ENCODE measurements at places on chromosomes 11 and 22.
A peak's percentile ranks its signal among the peaks of the same experiment; 100 is the strongest.

GRCh38 chr11:103935219-103935618 lies 101.2 kb upstream of the DDI1 start:
- no peak for DNase-seq

DNA sequence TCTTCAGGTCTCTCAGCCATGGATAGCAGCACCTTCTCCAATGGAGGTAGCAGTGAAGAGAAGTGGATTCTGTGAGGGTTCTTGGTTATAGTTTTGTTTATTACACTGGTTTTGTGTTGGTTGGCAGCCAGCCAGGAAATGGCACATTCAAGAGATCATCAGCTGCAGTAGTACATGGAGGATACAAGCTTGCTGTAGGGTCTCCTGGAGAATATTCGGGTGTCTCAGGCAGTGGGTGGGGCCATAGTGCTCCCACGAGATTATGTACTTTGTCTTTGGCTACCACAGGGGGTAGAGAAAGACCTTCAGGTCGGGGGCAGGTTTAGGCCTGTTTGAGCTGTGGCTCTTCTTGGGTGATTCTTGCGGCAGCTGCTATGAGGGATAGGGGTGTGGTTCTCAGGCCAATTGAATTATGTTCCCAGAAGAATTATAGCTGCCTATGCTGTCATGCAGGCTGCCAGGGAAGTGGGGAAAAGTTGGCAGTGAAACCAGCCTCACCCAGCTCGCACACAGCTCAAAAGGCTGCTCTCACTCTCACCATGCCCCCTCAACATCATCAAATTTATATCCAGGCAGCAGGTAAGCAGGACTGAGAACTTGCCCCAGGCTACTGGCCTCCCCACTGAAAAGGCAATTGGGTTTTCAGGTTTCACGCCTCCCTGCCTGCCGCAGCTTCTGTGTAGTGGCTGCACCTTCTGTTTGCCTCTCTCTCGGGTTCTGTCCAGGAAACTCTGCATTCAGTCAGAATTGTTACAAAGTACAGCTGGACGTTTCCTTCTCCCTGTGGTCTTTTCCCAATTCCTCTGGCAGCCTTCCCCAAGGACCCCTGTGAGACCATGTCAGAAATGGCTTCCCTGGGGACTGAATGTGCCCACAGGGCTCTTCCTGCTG lies 435.5 kb downstream of the LUZP2 start:
- DNase-seq, result no peak

- peak; percentile 15 for DNase-seq
Measured at GRCh38 chr11:82732734-82733443, 775 bp downstream of the FAM181B start.

GRCh38 chr11:23606191-23606590 lies 745.9 kb upstream of the CCDC179 start:
- DNase-seq, result no peak

- DNase-seq, result peak; percentile 82
Measured at GRCh38 chr22:48692734-48693376, 1134.8 kb downstream of the BRD1 start.

- DNase-seq, result peak; percentile 79
Measured at GRCh38 chr11:10490398-10491241, 35.6 kb downstream of the AMPD3 start.

GRCh38 chr11:120194166-120194565 lies 16.7 kb upstream of the OAF start:
- no peak for DNase-seq

GRCh38 chr11:66743271-66743968 lies 14.4 kb upstream of the SPTBN2 start:
- no peak for DNase-seq

Measured in ovary (tissue), 10 donors.